ENCODE measurements at places on chromosomes 2 and 18.

GRCh38 chr18:69935319-69936190 is 12.1 kb downstream of the CD226 start:
- peak; percentile 76 for DNase-seq

DNA sequence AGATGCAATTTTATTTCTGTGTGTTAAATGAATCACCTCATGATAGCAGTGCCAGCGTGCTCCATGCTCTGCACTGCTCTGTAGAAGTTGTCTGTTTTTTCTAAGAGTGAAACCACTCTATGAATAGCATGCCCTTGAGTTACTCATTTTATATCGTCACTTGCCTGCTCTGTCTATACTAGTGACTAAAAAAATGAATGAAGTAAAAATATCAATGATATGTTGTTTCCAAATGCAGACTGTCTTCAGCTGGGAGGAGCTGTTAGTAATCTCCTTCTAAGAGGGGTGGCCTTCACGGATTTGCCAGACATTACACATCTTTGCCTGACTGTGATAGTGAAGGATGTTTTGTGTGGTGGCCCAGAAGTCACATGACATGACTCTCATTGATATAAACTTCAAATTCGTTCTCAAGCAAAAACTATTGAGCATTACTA is 852.1 kb downstream of the CNTNAP5 start:
- peak; percentile 11 for DNase-seq

GRCh38 chr2:223649554-223650533 is 47.7 kb upstream of the SCG2 start:
- no peak for DNase-seq

DNA sequence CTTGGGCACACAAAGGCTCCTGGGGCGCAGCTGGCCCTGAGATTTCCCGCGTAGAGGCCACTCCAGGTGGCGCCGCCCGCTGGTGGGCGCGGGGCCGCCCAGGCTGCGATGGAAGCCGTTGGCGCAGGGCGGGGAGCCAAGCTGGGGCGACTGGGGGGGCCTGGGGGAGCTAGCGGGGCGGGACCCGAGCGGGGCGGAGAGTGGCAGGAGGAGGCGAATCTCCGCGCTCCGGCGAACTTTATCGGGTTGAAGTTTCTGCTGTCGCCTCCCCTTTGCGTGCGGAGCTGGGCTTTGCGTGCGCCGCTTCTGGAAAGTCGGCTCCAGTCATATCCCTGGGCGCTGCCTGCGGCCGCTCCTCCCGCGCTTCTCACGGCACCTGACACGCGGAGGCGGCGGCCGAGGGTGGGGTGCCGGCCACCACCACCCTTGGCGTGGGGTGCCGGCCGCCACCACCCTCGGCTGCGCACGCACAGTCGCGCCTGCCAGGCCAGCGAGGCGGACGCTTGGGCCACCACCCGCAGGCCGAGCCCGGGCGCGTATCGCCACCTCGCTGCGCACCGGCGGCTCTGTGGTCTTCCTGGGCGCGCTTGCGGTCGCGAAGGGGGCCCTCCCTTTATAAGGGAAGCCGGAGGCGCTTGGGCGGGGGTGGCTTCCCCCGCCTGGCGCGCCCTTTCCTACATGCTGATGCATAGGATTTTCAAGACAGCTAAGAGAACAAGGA is 919 bp upstream of the CYP1B1 start:
- peak; percentile 92 for DNase-seq

GRCh38 chr2:107063228-107063627 is 177.3 kb upstream of the ST6GAL2 start:
- no peak for DNase-seq

DNA sequence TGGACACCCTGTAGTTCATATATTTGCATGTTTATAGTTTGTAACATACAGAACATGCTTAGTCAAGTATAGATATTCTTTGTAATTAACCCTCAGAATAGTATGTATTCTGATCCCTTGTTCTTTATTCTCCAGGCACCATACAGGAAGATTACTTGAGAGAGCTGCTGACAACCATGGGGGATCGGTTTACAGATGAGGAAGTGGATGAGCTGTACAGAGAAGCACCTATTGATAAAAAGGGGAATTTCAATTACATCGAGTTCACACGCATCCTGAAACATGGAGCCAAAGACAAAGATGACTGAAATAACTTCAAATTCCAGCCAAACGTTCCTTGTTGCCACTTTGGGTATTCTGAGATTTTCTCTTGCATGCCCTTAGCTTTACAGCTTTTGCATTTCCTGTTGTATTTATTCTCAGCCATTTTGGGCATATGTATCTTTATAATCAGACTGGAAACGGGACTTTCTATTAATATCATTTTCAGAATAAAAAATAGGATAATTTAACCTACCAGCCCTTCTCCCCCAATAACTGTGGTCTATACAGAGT is 6.2 kb upstream of the MYL12B start:
- no peak for DNase-seq

DNA sequence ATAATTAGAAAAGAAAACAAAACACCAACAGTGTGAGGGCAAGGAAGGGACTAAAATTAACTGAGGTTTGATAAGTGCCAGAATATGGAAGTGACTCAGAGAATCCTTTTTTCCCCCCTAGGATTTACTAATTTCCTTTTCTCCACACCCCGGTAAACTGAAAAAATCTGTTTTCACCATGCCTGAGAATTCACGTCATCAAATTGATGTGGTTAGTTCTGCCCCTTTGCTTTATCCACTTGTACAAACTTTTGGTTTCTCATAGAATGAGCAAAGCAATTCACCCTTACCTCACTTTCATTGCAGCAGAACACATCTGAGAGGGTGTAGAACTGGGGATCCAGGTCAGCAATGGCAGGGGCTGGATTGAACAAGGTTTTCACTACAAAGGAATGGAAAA is 57.8 kb downstream of the RBKS start:
- DNase-seq = no peak

GRCh38 chr18:79982736-79983135 is 5.6 kb downstream of the TXNL4A start:
- DNase-seq = no peak

Data from T-helper 2 cell (primary cell).